ENCODE measurements at places on chromosomes 2 and 18. TPM values are rescaled to one million over a fixed set of nuclear protein-coding genes. Genes with fewer than 3 reads are reported as not detected.

The OTX1 gene
- total RNA-seq = 4.2 TPM

The FOXI3 gene
- not detected for total RNA-seq

The PCARE gene
- not detected for total RNA-seq

The CACNB4 gene
- 0.33 TPM for total RNA-seq

All from airway epithelial cell (primary cell).